ENCODE measurements at places on chromosomes 2 and 18. TPM values are rescaled to one million over a fixed set of nuclear protein-coding genes. Genes with fewer than 3 reads are reported as not detected.
A peak's percentile ranks its signal among the peaks of the same experiment; 100 is the strongest.

DNA sequence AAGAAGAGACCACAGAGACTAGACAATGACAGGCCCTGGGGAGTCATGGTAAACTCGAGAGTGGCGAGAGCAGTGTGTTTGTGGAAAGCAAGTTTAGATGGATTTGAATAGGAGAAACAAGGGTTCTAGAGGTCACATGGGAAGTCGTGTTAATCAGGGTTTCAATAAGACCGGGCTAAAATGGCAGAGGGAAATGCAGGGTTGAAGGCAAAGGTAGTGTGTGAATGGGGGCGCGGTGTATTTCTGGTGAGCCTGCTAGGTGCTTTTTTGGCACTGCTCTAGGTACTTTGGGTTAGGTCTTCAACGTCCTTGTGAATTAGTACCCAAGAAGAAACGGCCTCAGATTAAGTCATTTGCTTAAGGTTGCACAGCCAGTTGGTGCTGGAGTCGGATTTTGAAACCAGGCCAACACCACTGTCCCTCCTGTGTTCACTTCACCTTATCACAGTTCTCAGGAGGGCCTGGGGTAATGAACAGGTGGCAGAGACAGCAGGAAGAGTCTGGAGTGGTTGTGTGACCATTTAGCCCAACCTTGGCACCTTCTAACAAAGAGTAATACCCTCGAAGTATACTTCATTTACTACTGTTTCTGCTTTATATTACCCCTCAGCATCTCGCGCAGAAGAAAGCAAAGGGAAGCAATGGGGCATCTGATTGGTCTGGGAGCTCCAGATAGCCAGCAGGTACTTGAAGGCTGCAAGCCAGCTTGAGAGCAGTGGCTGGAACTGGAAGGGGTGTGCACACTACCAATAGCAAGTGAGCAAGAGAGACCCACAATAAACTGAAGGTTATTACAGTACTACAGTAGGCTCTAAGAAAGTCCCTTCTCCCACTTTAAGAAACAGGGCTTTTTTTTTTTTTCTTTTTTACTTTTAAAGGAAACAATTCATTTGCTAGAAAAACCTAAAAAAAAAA, 33.4 kb upstream of the GAREM2 start:
- H3K4me1 ChIP-seq, result peaks cover 24% of the 10 kb centered on the region
- H3K4me3 ChIP-seq, result no peak overlapping the region
- H3K36me3 ChIP-seq, result peaks cover 7% of the 10 kb centered on the region
- no peak overlapping the region for H3K27ac ChIP-seq
- no peak for DNase-seq

DNA sequence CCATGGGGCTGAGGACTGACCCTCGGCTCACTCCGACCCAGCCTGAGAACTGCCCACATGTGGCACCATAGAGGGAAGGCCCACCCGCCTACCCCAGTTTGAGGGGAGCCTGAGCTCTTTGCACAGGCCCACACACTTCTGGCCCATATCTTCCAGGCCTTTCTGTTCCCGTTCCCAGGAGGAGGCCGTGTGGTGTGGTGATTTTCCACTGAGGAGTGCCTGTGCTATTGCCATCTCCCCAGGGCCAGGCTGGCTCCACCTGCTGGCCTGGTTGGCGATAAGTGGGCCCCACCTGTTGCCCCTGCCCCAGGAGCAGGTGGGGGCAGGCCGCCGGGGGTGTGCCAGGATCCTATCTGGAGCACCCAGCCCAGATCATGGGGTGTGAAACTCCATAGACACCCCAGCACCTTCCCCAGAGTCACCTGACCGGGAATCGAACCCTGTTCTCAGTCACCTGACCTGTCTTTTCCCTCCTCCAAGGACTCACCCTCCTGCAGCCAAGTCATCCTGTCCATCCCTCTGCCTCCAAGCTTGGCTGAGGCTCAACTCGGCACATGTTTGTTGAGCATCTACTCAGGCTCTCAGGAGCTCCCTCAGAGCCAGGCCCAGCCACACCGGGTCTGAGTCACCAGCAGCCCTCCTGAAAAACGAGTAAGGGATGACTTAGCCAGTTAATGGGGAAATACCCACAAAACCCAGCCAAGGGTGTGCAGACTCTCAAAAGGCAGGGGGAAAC, 120.1 kb downstream of the CYP26B1 start:
- no peak overlapping the region for H3K27ac ChIP-seq
- DNase-seq, result no peak
- peaks cover 4% of the 10 kb centered on the region for H3K4me1 ChIP-seq
- H3K27me3 ChIP-seq, result no peaks in the 10 kb centered on the region

The DYNAP gene
- not detected for total RNA-seq

The FBLN7 gene
- total RNA-seq, result 4.1 TPM

The ADRA2B gene
- total RNA-seq, result not detected

DNA sequence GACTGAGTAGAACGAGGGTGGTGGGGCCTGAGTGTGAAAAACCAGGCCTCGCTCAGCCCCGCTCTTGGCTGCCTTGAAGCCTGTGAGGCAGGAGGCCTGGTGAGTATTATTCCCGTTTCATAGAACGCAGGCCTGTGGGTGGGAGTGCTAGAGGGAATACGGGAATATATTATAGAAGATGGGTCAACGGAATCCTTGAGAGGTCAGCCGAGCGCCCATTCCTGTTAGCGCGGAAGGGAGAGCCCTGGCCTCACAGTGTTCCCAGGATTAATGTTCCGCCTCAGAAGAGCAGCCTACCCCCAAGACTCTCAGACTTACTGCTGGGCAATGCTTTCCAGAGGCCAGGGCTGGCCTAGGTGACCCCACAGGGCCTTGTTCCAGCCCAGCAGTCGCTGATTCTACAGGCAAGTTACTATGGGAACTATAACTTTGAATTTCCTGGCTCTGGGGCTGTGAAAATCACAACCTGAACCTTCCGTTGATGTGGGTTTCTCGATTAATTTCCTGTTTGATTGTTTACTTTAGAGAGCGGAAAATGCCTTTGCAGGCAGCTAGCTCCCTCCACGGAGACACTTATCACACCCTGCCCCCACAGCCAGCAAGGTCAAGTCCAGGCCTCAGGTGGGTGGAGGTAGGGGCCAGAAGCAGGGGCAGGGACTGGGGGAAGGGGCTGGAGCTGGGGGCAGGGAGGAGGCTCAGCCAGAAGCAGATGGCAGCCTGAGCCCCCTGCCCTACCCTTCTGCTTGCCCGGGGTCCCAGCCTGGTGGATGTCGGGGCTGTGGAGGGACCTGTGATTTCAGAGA, 108.3 kb downstream of the SMAD7 start:
- no peak overlapping the region for H3K4me3 ChIP-seq
- DNase-seq, result no peak
- peak overlapping the region; percentile 63 for H3K27ac ChIP-seq
- H3K27me3 ChIP-seq, result no peaks in the 10 kb centered on the region
- peaks cover 22% of the 10 kb centered on the region for H3K4me1 ChIP-seq

- DNase-seq, result no peak
- no peaks in the 10 kb centered on the region for H3K27me3 ChIP-seq
- peaks cover 12% of the 10 kb centered on the region for H3K36me3 ChIP-seq
- no peak overlapping the region for H3K4me3 ChIP-seq
- H3K4me1 ChIP-seq, result no peaks in the 10 kb centered on the region
Measured at GRCh38 chr2:135651717-135652116, 89.9 kb upstream of the UBXN4 start.

The MYOM1 gene
- total RNA-seq, result 0.46 TPM

GRCh38 chr2:236768393-236769140, 198.9 kb downstream of the ACKR3 start:
- H3K4me3 ChIP-seq, result no peak overlapping the region
- H3K27me3 ChIP-seq, result no peaks in the 10 kb centered on the region
- DNase-seq, result no peak
- no peaks in the 10 kb centered on the region for H3K4me1 ChIP-seq
- no peak overlapping the region for H3K27ac ChIP-seq
- H3K36me3 ChIP-seq, result no peaks in the 10 kb centered on the region

GRCh38 chr2:59047373-59047995, 806.4 kb upstream of the FANCL start:
- DNase-seq, result peak; percentile 23
- no peak overlapping the region for H3K27ac ChIP-seq
- H3K4me1 ChIP-seq, result no peaks in the 10 kb centered on the region
- H3K36me3 ChIP-seq, result no peaks in the 10 kb centered on the region
- H3K27me3 ChIP-seq, result no peaks in the 10 kb centered on the region

GRCh38 chr2:16081316-16082200, 141.2 kb downstream of the MYCN start:
- H3K4me3 ChIP-seq, result no peak overlapping the region
- H3K36me3 ChIP-seq, result no peaks in the 10 kb centered on the region
- H3K4me1 ChIP-seq, result no peaks in the 10 kb centered on the region
- H3K27ac ChIP-seq, result no peak overlapping the region

- peaks cover 4% of the 10 kb centered on the region for H3K4me1 ChIP-seq
- peak; percentile 19 for DNase-seq
- H3K27ac ChIP-seq, result no peak within 1 kb of the TSS
- H3K4me3 ChIP-seq, result peak within 1 kb of the TSS; percentile 50
Measured at GRCh38 chr2:162073888-162074631, at the start of gene DPP4. Gene DPP4, minus strand, starts transcription at chr2:162074215. Its CDS starts 234 bp downstream, at chr2:162073981.

The POTEJ gene
- total RNA-seq, result not detected

- H3K36me3 ChIP-seq, result no peaks in the 10 kb centered on the region
- DNase-seq, result no peak
- H3K27me3 ChIP-seq, result no peaks in the 10 kb centered on the region
- peaks cover 72% of the 10 kb centered on the region for H3K4me1 ChIP-seq
Measured at GRCh38 chr2:213237251-213237650, 47.0 kb upstream of the SPAG16 start.

DNA sequence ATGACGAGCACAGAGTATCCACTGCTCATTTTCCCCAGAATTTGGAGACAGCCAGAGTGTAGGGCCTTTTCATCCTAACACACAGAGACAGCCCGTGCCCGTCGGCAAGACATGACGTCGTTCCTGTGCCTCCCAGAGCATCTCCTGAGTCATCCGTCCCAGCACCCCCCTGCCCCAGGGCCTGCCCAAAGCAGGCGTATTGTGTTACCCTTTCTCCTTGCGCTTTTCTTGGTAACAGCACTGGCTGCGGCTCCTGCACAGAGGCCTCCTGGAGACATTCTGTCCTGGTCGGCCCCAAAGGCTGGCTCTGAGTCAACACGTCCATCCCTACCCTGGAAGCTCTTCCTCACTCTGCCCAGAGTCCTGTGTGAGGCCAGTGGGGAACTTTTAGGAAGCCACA, 217.1 kb downstream of the KLHL29 start:
- no peaks in the 10 kb centered on the region for H3K36me3 ChIP-seq
- H3K27ac ChIP-seq, result peak overlapping the region; percentile 4
- no peak overlapping the region for H3K4me3 ChIP-seq
- peak; percentile 77 for DNase-seq
- H3K4me1 ChIP-seq, result no peaks in the 10 kb centered on the region
- H3K27me3 ChIP-seq, result no peaks in the 10 kb centered on the region

GRCh38 chr2:197647961-197648690, 27.3 kb downstream of the RFTN2 start:
- no peaks in the 10 kb centered on the region for H3K36me3 ChIP-seq
- no peaks in the 10 kb centered on the region for H3K4me1 ChIP-seq
- H3K4me3 ChIP-seq, result no peak overlapping the region
- no peak for DNase-seq

DNA sequence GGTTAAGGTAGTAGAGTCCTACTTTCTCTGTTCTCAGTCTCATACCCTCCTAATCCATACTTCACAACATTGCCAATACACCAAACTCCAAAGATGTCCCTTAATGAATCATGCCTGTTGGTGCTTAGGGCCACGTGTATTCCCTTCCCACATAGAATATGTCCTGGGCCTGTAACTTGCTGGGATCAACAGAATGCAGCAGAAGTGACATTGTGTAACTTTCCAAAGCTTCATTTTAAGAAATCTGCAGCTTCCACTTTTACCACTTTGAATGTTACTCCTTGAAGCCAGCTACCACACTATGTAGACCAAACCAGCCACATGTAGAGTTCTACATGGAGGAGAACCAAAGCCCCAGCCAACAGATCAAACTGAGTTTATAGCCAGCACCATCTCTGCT, 58.5 kb upstream of the ARHGAP15 start:
- no peaks in the 10 kb centered on the region for H3K36me3 ChIP-seq
- H3K27me3 ChIP-seq, result no peaks in the 10 kb centered on the region
- no peak overlapping the region for H3K27ac ChIP-seq
- H3K4me1 ChIP-seq, result no peaks in the 10 kb centered on the region

DNA sequence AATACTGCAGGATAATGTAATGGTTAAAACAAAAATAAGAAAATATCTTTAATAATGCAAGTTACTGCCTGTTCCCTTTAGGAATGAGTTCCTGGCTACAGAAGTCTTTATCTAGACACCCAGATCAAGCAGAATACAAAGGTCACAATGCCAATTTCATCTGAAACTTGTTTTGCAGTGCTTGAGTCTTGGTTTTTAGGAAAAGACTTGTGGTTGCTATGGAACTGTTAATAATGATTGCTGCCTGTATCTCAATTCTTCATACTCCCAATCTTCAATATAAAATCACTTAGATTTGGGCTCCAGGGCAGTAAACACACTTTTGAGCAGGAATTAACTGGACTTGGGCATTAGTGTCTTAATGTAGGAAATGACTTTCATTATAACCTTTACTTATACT, 14.2 kb downstream of the CAVIN2 start:
- H3K4me1 ChIP-seq, result no peaks in the 10 kb centered on the region
- H3K27me3 ChIP-seq, result no peaks in the 10 kb centered on the region
- no peak for DNase-seq

GRCh38 chr2:152418688-152419087, 83.7 kb downstream of the FMNL2 start:
- H3K4me1 ChIP-seq, result peaks cover 63% of the 10 kb centered on the region
- no peak for DNase-seq
- no peak overlapping the region for H3K4me3 ChIP-seq
- no peak overlapping the region for H3K27ac ChIP-seq

The RNF125 gene
- 1.5 TPM for total RNA-seq

DNA sequence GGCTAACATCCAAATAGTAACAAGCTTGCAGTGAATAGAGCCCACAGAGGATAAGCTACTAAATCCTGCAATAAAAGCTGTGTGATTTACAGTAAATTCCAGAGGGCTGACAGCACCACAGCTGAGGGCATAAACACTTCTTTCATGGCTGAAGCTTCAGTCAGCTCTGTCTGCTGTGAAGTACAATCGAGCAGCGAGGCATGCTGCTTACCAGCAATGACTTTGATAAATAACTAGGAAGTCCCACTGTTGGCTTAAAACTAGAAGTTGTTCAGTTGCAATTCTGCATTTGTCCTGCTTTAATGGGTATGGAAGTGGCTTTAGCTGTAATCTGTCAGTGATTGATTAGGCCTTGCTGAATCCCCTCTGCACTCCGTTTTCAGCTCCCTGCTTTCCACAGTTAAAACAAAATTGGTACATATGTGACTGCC, 65.2 kb upstream of the FIGN start:
- no peaks in the 10 kb centered on the region for H3K4me1 ChIP-seq
- H3K27me3 ChIP-seq, result peaks cover 21% of the 10 kb centered on the region
- DNase-seq, result peak; percentile 40
- H3K27ac ChIP-seq, result no peak overlapping the region

The PSTPIP2 gene
- total RNA-seq, result 6.3 TPM

DNA sequence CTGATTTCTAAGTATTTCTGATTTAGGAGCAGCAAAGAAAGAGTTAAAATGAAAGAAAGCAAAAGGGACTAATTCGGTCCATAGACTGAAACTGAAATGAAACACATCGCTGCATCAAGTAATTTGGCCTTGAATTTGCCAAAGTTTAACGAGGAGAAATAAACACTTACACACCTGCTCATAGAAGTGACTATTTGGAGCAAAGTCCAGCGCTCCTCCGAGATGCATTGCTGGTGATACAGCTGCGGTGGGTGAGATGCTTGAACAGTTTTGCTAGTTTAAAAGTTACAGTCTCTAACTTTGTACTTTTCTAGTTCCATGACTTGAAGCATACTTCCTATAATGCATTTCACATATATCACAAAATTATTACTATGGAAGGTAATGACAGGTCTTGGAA, 18.3 kb downstream of the GALR1 start:
- H3K36me3 ChIP-seq, result no peaks in the 10 kb centered on the region
- H3K4me3 ChIP-seq, result no peak overlapping the region
- DNase-seq, result no peak
- no peak overlapping the region for H3K27ac ChIP-seq

The SERPINB5 gene
- total RNA-seq, result 0.11 TPM

The FAP gene
- 0.88 TPM for total RNA-seq

The ERMN gene
- total RNA-seq, result not detected

All from A673 (cell line).